Activated CD4-positive, alpha-beta T cell treated with anti-CD3 and anti-CD28 coated beads for 4 hours (primary cell): ENCODE measurements at places on chromosomes 11 and 22.

- DNase-seq, result no peak
Observed at GRCh38 chr22:29722587-29722986, 2.8 kb downstream of the CABP7 start.

- DNase-seq, result no peak
Observed at GRCh38 chr11:64092111-64092760, 56.5 kb downstream of the FLRT1 start.

DNA sequence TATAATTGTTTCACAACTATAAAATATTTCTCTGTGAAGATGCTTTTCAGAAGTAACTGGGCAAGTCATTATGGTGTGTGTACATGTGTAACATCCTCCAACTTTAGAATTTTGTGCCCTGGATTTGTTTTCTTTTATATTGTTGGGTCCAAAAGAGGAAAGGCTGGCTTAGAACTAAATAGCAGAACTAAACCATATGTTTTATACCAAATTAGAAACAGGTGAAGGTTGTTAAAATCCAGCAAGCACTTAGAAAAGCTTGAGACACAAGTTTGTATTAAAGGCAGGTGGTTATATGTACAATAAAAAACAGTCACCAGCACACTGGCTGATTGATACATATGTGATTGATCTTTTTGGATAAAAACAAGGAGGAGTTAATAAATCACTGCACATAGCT, 158.5 kb downstream of the WNT11 start:
- DNase-seq, result no peak

DNA sequence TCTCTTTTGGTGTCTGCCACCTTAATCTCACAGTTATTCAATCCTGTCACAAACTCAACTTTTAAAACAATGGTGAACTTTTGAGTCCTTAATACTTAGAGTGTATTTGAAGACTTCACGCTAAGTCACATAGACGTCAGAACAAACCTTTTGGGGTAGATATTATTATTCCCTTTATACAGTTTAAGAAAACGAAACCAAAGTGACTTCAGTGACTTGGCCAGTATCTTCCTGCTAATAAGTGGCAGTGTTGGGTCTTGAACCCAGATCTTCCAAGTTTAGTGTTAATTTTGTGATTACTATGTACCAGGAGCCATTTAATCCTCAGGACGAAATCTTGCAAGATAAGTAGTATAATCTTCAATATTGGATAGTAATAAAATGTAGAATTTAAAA, 691 bp downstream of the CEP295 start:
- DNase-seq, result no peak

- DNase-seq, result no peak
Observed at GRCh38 chr11:62432695-62433094, 13.9 kb downstream of the SCGB1A1 start.

GRCh38 chr11:75513250-75513649, 12.5 kb downstream of the GDPD5 start:
- DNase-seq, result no peak

DNA sequence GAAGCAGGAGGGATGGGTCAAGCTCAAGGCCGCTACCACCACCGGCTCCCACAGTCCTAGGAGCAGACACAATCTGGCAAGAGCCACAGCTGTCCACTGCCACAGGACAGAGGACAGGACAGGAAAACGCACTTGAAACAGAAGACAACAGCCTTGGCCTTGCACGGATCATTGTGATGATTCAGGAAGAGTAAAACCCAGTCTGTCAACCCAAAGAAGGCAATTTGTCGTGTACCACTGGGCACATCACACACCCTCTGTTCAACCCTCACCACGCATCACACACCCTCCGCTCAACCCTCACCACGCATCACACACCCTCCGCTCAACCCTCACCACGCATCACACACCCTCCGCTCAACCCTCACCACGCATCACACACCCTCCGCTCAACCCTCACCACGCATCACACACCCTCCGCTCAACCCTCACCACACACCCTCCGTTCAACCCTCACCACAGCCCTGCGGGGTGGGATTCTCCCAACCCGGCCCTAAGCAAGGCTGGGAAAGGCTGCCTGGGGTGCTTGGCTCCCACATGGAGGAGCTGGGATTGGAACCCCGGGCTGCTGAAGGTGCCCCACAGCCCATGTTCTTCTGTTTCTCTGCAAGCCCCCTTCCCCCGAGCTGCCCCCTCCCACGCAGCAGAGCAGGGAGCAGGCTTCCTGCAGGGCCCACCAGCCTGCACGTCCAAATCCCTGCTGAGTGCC, 11.3 kb upstream of the CDC42BPG start:
- no peak for DNase-seq

GRCh38 chr11:76162336-76163288, 43.7 kb downstream of the WNT11 start:
- no peak for DNase-seq

GRCh38 chr22:28430466-28431025, 249.1 kb downstream of the TTC28 start:
- no peak for DNase-seq
